ENCODE measurements at places on chromosomes 12 and 14. TPM values are rescaled to one million over a fixed set of nuclear protein-coding genes. Genes with fewer than 3 reads are reported as not detected.

Gene OR4E2
- not detected for total RNA-seq

Gene TTC9
- 4.8 TPM for total RNA-seq

DNA sequence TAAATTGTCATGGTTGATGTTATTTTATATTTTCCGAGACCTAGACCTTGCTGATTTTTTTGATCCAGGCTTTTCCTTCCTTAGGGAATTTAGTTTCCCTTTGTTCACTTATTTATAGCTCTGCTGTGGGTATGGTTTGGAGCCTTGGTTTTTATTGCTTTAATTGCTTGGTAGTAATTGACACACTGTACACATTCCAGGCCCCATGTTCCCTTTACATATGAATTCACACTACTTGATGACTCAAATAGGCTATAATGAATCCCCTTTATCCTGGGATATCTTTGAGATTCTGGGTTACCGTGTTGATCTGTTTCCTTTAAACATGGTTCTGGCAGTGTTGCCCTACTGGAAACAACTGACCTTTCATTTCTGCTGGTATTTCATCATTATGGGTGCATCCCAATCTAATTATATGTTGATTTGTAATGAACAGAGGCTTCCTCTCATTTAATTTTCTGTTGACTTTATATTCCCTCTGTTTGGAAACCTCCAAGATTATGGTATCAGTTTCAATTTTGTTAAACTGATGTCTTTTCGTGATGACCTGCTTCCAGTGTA, 424.0 kb downstream of the RAD51B start:
- DNase-seq: no peak
- H3K4me3 ChIP-seq: no peak overlapping the region
- peaks cover 23% of the 10 kb centered on the region for H3K4me1 ChIP-seq
- H3K27ac ChIP-seq: peak overlapping the region; percentile 22

GRCh38 chr12:87467936-87468335, 561.3 kb downstream of the C12orf50 start:
- H3K4me1 ChIP-seq: no peaks in the 10 kb centered on the region
- no peak overlapping the region for H3K27ac ChIP-seq
- no peak for DNase-seq
- H3K4me3 ChIP-seq: no peak overlapping the region
- no peaks in the 10 kb centered on the region for H3K27me3 ChIP-seq
- H3K36me3 ChIP-seq: no peaks in the 10 kb centered on the region

GRCh38 chr12:64180951-64181350, 41.1 kb downstream of the KICS2 start:
- no peak overlapping the region for H3K4me3 ChIP-seq
- DNase-seq: no peak
- H3K4me1 ChIP-seq: no peaks in the 10 kb centered on the region
- peak overlapping the region; percentile 67 for H3K27ac ChIP-seq
- no peaks in the 10 kb centered on the region for H3K36me3 ChIP-seq

GRCh38 chr12:24596768-24597388, 352.0 kb downstream of the BCAT1 start:
- no peaks in the 10 kb centered on the region for H3K4me1 ChIP-seq
- DNase-seq: no peak
- H3K36me3 ChIP-seq: no peaks in the 10 kb centered on the region
- H3K27me3 ChIP-seq: no peaks in the 10 kb centered on the region
- H3K27ac ChIP-seq: no peak overlapping the region
- no peak overlapping the region for H3K4me3 ChIP-seq

- DNase-seq: no peak
- H3K36me3 ChIP-seq: no peaks in the 10 kb centered on the region
- no peak overlapping the region for H3K27ac ChIP-seq
- no peaks in the 10 kb centered on the region for H3K4me1 ChIP-seq
These were observed 72.9 kb downstream of the TRAFD1 start for GRCh38 chr12:112198120-112198733.
